ENCODE measurements at places on chromosomes 5 and 9. TPM values are rescaled to one million over a fixed set of nuclear protein-coding genes. Genes with fewer than 3 reads are reported as not detected.
A peak's percentile ranks its signal among the peaks of the same experiment; 100 is the strongest.

DNA sequence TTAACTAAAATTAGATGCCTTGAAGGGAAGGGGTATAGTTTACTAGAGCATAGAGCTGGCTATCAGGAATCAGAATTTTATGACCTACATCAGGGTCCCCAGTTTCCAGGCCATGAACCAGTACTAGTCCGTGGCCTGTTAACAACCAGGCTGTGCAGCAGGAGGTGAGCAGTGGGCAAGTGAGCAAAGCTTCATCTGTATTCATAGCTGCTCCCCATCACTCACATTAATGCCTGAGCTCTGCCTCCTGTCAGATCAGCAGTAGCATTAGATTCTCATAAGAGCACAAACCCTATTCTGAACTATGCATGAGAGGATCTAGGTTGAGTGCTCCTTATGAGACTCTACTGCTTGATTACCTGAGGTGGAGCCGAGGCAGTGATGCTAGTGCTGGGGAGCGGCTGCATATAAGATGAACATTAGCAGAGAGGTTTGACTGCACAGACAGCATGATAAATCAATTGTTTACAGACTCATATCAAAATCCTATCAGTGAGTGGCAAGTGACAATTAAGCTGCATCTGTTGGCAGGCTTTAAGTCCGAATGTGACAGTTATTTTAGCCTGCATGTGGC lies 44.6 kb downstream of the TAF11L14 start:
- DNase-seq = no peak

GRCh38 chr5:1136814-1137213 lies 25.0 kb upstream of the SLC12A7 start:
- no peak for DNase-seq

DNA sequence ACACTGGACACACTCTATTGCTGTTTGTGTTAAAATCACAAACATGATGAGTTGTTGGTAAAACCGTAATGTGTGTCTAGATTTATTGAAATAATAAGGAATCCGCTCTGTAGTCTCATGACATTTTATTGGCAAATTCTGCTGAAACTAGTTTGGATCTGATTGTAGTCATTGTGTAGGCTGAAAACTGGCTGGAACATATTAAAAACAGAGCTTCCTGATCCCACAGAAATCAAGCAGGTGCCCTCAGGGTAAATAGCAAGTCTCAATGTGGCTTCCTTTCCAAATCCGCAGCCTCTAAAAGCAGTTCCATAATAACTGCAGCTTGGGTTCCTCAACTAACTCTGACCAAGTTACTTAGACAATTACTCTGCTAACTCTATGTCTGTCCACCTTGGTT lies 427.5 kb upstream of the KIF2A start:
- no peak for DNase-seq

CDH9 gene
- total RNA-seq = not detected

GRCh38 chr5:160792281-160792680 lies 59.7 kb downstream of the ATP10B start:
- DNase-seq = no peak

GRCh38 chr9:87125819-87126218 lies 178.5 kb upstream of the GAS1 start:
- DNase-seq = no peak

TMEM252 gene
- total RNA-seq = not detected

DNA sequence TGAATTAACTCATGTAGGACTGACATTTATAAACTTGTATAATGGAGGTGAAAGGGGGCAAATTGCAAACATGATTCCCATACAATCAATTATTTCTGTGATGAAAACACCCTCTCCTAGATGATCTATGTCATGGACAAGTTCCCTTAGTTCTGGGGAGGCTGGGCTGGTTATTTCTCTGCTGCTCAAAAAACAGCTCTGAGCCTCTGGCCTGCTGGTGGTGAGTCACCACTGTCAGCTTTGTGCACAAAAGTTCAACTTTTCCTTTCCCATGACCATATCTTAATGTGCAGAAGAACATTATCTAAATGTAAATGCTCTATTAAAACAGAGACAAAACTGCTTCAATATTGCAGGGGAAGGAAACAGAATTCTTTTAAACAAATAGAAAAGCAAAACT lies 85.0 kb downstream of the HMHB1 start:
- peak; percentile 20 for DNase-seq

DNA sequence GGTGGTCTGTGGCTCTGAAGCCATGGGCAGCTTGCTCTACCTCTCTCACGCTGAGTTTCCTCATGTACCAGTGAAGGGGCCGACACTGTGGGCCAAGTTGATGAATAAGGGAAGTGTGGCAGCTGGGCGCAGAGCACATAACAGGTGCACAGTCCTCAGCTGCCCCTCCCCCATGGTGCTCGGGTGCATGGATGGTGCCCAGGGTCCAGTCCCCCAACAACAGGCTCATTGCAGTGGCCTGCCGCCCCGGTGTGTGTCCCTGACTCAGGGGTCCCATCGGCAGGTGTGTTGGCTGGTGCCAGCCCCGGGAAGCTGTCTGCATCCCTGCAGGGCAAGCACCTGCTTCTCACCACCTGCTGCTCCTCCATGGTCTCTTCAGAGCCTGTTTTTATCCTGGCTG lies 36.6 kb downstream of the COL5A1 start:
- no peak for DNase-seq

GRCh38 chr5:466661-467310 lies 23.8 kb downstream of the EXOC3 start:
- no peak for DNase-seq

SERF1A gene
- 6.8 TPM for total RNA-seq

GRCh38 chr5:33985447-33985846 lies 954 bp upstream of the SLC45A2 start:
- no peak for DNase-seq

- no peak for DNase-seq
These were observed 86.7 kb downstream of the AUH start for GRCh38 chr9:91274949-91275492.

DNA sequence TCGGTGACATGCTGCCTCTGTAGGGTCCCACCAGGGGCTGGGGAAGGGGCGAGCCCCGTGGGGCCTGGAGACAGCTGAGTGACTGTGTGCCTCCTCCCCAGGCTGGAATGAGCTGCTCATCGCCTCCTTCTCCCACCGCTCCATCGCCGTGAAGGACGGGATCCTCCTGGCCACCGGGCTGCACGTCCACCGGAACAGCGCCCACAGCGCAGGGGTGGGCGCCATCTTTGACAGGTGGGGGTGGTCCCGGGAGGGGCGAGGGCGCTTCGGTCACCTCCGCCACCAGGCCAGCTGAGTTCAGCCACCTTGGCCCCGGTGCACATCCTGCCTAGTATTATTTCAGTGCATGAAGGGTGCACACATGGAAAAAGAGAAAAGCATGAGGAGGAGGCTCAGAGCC lies 102.8 kb downstream of the RXRA start:
- DNase-seq = no peak

DNA sequence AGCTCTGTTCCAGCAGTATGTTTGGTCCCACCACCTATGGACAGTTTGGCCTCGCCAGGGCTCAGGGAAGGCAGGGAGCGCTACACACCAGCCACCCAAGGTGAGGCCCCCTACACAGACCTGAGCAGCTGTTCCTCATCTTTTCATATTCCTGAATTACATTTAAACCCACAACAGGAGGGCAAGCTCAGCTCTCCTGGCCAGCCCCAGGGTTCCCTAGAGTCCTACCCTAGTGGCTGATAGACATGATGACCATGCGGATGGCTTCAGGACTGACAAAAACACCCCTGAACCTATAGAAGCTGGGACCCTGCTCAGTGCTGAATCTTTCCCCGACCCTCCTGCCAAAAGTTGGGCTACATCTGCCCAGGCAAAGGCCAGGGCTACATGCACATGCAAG lies 6.7 kb upstream of the FOXE1 start:
- DNase-seq = no peak

- no peak for DNase-seq
These were observed 41.5 kb downstream of the NIPSNAP3B start for GRCh38 chr9:104805441-104805840.

PKD2L2 gene
- not detected for total RNA-seq

GRCh38 chr9:7121055-7121454 lies 363.3 kb downstream of the KDM4C start:
- no peak for DNase-seq

GRCh38 chr9:112011051-112011620 lies 114.5 kb downstream of the UGCG start:
- DNase-seq = no peak

PCA3 gene
- total RNA-seq = not detected

DNA sequence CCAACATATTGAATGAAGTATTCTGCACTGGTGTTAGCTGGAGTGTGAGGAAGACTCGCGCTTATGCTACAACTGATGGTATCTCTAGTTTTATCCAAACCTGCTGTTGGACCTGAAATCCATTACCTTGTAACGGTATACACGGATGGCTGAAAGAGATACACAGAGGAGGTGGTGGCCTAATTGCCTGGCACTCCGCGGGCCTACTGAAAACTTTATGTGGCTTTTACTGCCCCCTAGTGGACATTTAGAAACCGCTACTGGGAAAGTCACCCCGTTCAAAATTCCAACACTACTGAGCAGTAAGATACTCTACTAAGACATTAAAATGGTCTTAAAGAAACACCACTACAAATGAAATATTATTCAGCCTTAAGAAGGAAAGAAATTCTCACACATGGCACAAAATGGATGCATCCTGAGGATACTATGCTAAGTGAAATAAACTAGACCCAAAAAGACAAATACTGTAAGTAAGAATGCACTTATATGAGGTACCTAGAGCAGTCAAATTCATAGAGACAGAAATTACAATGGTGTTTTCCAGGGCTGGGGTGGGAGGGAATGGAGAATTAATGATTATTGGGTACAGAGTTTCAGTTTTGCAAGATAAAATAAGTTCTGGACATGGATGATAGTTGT lies 100.4 kb downstream of the TTLL11 start:
- peak; percentile 67 for DNase-seq

- DNase-seq = peak; percentile 91
These were observed 230.3 kb downstream of the AUH start for GRCh38 chr9:91131433-91131839.

DNA sequence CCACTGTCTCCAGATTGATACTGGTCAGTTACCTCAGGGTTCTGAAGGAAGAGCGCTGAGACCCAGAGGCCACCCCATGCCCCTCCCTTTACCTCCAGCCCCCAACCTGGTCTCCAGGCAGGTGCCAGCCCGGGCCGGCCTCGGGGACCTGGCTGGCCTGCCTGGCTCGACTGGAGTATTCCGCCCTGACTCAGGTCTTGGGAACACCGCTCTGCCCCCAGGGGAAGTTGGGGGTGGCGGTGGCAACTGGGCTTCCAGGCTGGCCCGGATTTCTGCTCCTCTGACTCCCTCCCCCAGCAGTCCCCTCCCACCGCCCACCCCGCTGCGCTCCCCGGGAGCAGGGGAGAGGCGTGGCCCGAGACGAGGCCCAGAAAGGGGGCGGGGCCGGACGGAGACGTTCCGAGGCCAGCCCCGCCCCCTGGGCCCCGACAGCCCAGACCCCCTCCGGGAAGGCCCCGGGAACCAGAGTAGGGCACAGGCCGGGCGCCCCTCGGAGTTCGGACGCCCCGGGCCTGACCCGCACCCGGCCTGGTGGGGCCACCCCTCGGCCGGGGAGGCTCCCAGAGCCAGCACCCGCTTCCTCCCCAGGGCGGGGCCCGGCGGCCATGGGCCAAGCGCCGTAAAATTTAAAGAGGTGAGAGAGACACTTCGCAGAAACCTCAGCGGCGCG lies 82.5 kb upstream of the ZBTB43 start:
- peak; percentile 92 for DNase-seq

PCDHGA11 gene
- not detected for total RNA-seq

SLC6A18 gene
- not detected for total RNA-seq

GRCh38 chr5:8394965-8395364 lies 526.0 kb downstream of the MTRR start:
- no peak for DNase-seq

- DNase-seq = no peak
These were observed 116.8 kb downstream of the TARS1 start for GRCh38 chr5:33557605-33558004.

DNA sequence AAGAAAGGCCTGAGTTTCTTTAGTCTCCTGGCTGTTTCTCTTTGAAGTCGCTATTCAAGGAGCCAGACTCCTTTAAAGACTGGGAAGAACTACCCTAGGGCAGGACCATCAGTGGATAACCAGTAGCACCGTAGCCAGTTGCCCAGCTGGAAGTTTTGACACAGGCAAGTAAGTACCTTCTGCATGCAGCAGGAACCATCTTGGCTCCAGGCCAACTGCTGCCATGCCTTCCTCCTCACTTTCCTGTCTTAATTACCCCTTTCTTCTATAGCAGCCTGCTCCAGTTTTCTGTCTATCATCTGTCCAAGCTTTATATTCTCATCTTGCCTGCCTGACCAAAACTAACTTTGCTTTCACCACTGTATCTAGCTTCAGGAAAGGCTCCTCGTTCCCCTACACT lies 149.7 kb upstream of the SV2C start:
- DNase-seq = no peak

DNA sequence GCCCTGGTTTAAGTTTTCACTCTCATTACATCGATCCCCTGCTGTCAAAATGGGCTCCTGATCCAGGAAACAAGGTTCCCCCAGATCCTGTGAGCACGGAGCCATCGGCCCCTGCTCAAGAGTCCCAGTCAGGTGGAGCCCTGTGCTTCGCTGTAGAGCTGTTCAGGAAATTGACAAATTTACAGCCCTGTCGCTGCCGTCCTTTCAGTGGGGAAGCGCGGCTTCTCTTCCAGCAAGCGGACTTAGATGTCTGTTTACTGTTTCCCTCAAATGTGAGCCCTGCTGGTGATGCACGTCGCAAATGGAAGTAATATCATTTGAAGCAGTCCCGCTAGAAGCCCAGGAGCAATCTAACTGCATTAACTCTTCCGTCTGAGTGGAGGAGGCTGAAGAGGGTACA lies 760.9 kb upstream of the WWC1 start:
- no peak for DNase-seq

GRCh38 chr9:109912726-109913460 lies 132.9 kb downstream of the PALM2AKAP2 start:
- no peak for DNase-seq

SMIM33 gene
- 0.16 TPM for total RNA-seq

DNA sequence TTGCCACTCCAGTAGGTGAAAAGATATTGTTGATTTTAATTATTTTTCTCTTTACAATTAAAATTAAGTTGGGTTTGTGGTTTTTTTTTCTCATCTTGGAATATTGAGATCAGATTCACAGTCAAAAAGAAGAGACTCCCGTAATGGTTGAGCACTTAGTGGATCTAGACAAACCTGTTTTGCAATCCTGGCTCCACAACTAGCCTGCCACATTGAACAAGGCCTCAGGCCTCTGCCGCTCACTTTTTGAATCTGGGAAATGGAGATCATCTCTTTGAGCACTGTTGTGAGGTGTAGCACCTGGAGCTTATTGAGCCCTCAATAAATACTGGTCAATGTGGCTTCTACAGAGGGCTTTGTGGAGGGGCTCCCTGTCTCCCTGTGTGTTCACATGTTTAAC lies 37.1 kb upstream of the RARS1 start:
- no peak for DNase-seq

Data from activated CD8-positive, alpha-beta T cell treated with anti-CD3 and anti-CD28 coated beads for 36 hours (primary cell).